Breast epithelium (tissue), 4 donors: ENCODE measurements at places on chromosomes 13 and 19. TPM values are rescaled to one million over a fixed set of nuclear protein-coding genes. Genes with fewer than 3 reads are reported as not detected.

DNA sequence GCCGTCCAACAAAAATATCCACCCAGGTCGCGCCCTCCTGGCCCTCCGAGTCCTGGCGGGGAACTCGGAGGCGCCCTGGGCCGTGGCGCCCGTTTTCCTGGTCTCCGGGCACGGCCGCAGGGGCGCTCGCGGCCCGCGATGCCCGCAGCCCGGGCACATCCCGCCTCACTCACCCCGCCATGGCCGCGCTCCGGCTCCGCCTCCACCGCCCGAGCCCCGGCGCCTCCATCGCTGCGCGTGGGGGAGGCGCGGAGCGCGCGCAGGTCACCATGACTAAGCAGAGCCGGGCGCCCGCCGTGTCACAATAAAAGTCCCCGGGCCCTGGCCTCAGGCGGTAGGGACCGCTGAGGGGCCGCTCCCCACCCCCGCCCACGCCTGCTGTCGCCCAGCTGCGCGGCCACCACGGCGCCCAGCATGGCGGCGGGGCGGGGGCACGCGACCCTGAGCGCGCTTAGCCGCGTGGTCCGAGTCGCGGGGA is 593 bp downstream of the KEAP1 start:
- DNase-seq = peak; percentile 85
- H3K4me1 ChIP-seq = peaks cover 4% of the 10 kb centered on the region
- H3K36me3 ChIP-seq = no peaks in the 10 kb centered on the region
- peak overlapping the region; percentile 87 for H3K4me3 ChIP-seq
- no peaks in the 10 kb centered on the region for H3K27me3 ChIP-seq
- peak overlapping the region; percentile 95 for H3K27ac ChIP-seq

DNA sequence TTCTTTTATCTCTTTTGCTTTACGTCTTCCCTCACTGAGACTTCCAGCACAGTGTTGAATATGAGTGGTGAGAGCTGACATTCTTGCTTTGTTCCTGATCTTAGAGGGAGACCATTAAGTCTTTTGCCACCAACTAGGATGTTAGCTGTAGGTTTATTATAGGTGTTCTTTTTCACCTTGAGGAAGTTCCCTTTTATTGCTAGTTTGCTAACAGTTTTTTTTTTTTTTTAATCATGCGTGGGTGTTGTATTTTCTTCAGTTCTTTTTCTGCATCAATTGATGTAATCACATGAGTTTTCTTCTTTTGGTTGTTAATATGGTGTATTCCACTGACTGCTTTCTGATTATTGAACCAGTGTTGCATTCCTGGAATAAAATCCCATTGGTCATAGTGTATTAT is 21.1 kb downstream of the AP1M1 start:
- no peak overlapping the region for H3K27ac ChIP-seq
- H3K4me1 ChIP-seq = no peaks in the 10 kb centered on the region
- no peaks in the 10 kb centered on the region for H3K27me3 ChIP-seq

The VSTM2B gene
- not detected for total RNA-seq

The ZSCAN5C gene
- total RNA-seq = not detected

The MEDAG gene
- 142 TPM for total RNA-seq

GRCh38 chr13:20550799-20551198 is 16.2 kb upstream of the IFT88 start:
- DNase-seq = no peak
- no peaks in the 10 kb centered on the region for H3K4me1 ChIP-seq
- H3K36me3 ChIP-seq = no peaks in the 10 kb centered on the region
- H3K4me3 ChIP-seq = no peak overlapping the region

DNA sequence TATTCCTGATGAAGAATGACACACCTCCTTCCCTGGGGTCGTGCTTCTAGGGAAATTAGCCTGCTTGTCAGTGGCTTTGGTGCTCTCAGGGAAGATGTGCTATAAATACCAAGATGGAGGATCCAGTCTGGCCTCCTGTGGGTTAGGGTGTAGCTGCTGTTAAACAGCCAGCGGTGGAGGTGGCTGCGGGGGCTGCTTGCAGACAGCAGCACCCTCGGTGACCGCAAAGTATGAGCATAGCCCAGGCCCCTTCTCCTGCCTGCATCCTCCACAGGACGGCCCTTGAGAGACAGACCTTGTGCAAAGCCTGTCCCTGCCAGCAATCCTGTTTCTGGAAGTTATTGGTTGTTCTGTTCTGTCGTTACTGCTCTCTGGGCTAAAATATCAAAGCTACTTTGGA is 11.4 kb downstream of the VSTM2B start:
- peaks cover 45% of the 10 kb centered on the region for H3K27me3 ChIP-seq
- no peak overlapping the region for H3K4me3 ChIP-seq
- no peak for DNase-seq

- no peaks in the 10 kb centered on the region for H3K27me3 ChIP-seq
- H3K4me3 ChIP-seq = no peak overlapping the region
- no peaks in the 10 kb centered on the region for H3K36me3 ChIP-seq
- no peaks in the 10 kb centered on the region for H3K4me1 ChIP-seq
- no peak for DNase-seq
Observed at GRCh38 chr13:90121784-90122183, 1225.7 kb upstream of the MIR17HG start.

DNA sequence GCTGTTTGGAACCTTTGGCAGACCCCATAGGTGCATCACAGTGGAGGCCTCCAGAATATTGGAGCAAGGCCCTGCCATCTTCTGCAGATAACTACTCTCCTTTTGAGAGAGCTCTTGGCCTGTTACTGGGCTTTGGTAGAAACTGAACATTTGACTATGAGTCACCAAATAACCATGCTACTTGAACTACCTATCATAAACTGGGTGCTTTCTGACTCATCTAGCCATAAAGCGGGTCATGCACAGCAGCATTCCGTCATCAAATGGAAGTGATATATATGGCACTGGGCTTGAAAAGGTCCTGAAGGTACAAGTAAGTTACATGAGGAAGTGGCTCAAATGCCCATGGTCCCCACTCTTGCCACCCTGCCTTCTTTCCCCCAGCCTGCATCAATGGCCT is 782.5 kb upstream of the SLITRK6 start:
- no peak overlapping the region for H3K27ac ChIP-seq
- H3K27me3 ChIP-seq = no peaks in the 10 kb centered on the region
- no peaks in the 10 kb centered on the region for H3K36me3 ChIP-seq
- DNase-seq = no peak
- no peak overlapping the region for H3K4me3 ChIP-seq
- H3K4me1 ChIP-seq = no peaks in the 10 kb centered on the region

DNA sequence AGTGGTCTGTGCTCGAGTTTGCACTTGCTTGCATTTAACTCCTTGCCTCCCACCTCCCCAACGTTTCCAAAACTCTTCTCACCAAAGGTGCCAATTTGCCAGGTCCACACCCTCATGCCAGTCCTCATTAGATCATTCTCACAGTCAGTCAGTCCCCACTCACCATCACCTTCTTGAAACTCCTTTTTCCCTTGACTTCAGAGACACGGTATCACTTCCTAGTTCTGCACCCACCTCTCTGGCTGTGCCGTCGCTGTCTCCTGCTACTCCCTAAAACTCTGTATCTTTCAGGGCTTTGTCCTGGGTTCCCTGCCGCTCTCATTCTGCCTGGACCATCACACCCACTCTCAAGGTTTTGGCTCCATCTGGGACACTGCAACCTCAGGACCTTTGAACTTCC is 19.6 kb downstream of the OLFM2 start:
- H3K4me1 ChIP-seq = no peaks in the 10 kb centered on the region
- H3K27ac ChIP-seq = no peak overlapping the region
- H3K4me3 ChIP-seq = no peak overlapping the region
- no peak for DNase-seq
- no peaks in the 10 kb centered on the region for H3K36me3 ChIP-seq
- peaks cover 2% of the 10 kb centered on the region for H3K27me3 ChIP-seq

GRCh38 chr19:9936326-9937000 is at the start of gene OLFM2:
Gene OLFM2 (minus strand): TSS chr19:9936515. CDS start chr19:9936366, 149 bp downstream.
- peak within 1 kb of the TSS; percentile 42 for H3K4me3 ChIP-seq
- no peaks in the 10 kb centered on the region for H3K36me3 ChIP-seq
- H3K27ac ChIP-seq = no peak within 1 kb of the TSS
- H3K27me3 ChIP-seq = peaks cover 5% of the 10 kb centered on the region
- H3K4me1 ChIP-seq = peaks cover 6% of the 10 kb centered on the region
- DNase-seq = no peak

The AKAP8L gene
- 141 TPM for total RNA-seq

DNA sequence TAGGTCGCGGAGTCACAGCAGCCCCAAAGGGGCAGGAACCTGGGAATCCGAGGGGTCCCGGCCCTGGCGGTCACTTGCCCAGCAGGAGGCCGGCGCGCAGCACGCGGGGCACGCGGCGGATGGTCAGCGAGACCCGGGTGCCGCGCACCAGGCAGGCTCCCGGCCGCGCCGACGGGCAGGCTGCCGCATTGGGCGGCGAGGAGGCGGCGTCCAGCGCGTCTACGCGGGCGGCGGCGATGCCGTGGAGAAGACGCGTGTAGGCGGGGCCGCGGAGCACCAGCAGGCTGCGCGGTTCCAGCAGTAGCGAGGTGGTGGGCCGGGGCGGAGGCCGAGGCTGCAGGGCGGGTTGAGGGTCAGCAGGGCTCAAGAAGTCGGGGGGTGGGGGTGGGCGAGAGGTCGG is 607 bp upstream of the SYNE4 start:
- H3K4me1 ChIP-seq = no peaks in the 10 kb centered on the region
- H3K27me3 ChIP-seq = no peaks in the 10 kb centered on the region
- peak; percentile 69 for DNase-seq
- H3K4me3 ChIP-seq = peak overlapping the region; percentile 61
- no peaks in the 10 kb centered on the region for H3K36me3 ChIP-seq
- H3K27ac ChIP-seq = peak overlapping the region; percentile 81

The KL gene
- total RNA-seq = 2.9 TPM

- H3K4me1 ChIP-seq = no peaks in the 10 kb centered on the region
- H3K27ac ChIP-seq = no peak overlapping the region
- H3K27me3 ChIP-seq = no peaks in the 10 kb centered on the region
- H3K36me3 ChIP-seq = no peaks in the 10 kb centered on the region
- no peak overlapping the region for H3K4me3 ChIP-seq
- DNase-seq = no peak
Observed at GRCh38 chr13:90091611-90092010, 1255.9 kb upstream of the MIR17HG start.

DNA sequence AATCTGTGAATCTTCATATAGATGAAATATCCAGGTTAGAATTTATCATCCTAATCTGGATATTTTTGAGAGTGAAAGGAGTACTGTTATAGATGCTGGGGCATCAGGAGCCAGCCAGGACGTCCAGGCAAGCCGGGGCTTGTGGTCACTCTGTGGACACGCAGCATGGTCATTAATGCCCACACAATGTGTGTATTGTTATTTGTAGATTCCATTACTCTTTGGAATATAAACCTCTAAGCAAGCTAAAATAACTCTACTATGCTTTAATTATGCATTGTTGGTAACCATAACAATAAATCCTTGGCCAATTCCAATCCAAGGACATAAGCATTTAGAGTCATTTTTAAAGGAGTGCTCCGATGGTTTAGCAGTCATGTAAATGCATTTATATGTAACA is 137.9 kb downstream of the TM9SF2 start:
- DNase-seq = no peak
- no peaks in the 10 kb centered on the region for H3K27me3 ChIP-seq
- H3K4me1 ChIP-seq = no peaks in the 10 kb centered on the region
- no peak overlapping the region for H3K4me3 ChIP-seq

- DNase-seq = no peak
- H3K36me3 ChIP-seq = no peaks in the 10 kb centered on the region
- no peaks in the 10 kb centered on the region for H3K27me3 ChIP-seq
- H3K27ac ChIP-seq = peak overlapping the region; percentile 98
- H3K4me3 ChIP-seq = peak overlapping the region; percentile 58
- H3K4me1 ChIP-seq = no peaks in the 10 kb centered on the region
Observed at GRCh38 chr13:44437356-44438233, 64.0 kb downstream of the SERP2 start.

- H3K4me1 ChIP-seq = no peaks in the 10 kb centered on the region
- no peak overlapping the region for H3K27ac ChIP-seq
- no peaks in the 10 kb centered on the region for H3K27me3 ChIP-seq
- no peak for DNase-seq
- peak overlapping the region; percentile 49 for H3K4me3 ChIP-seq
- no peaks in the 10 kb centered on the region for H3K36me3 ChIP-seq
Observed at GRCh38 chr13:36674337-36675212, 755 bp downstream of the SERTM1 start.

The ISYNA1 gene
- 40.2 TPM for total RNA-seq

The THSD1 gene
- 9.8 TPM for total RNA-seq

The ZNF492 gene
- total RNA-seq = 0.32 TPM

DNA sequence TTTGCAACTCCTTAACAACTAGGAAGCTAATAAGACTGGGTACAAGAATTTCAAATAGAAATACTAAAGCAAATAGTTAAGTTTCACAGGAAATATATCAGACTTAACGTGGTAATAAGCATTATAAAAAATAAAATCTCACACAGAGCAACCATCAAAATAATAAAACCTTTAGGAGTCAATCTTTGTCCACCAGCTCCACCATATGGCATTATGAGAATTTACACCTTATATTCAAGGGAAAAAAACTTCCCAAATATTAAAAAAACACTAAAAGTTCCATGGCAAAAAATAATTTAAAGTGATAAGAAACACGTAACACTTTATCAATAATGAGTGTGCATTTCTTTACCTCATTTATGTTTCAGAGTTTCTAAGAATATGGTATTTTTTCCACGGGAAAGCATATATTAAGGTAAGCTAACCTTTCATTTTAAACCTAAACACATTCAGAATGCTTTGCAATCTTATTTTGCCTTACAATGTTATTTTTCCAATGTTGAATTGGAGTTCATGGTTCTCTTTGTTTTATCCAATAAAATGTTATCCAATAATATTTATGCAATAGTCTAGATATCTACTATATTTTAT is 423.2 kb upstream of the SGCG start:
- H3K27me3 ChIP-seq = no peaks in the 10 kb centered on the region
- H3K4me3 ChIP-seq = no peak overlapping the region
- H3K27ac ChIP-seq = no peak overlapping the region

The HTR2A gene
- 0.33 TPM for total RNA-seq

GRCh38 chr19:14704450-14704849 is 14.6 kb downstream of the ZNF333 start:
- no peak for DNase-seq
- peaks cover 34% of the 10 kb centered on the region for H3K36me3 ChIP-seq
- no peak overlapping the region for H3K4me3 ChIP-seq
- no peaks in the 10 kb centered on the region for H3K27me3 ChIP-seq
- no peak overlapping the region for H3K27ac ChIP-seq
- H3K4me1 ChIP-seq = no peaks in the 10 kb centered on the region

DNA sequence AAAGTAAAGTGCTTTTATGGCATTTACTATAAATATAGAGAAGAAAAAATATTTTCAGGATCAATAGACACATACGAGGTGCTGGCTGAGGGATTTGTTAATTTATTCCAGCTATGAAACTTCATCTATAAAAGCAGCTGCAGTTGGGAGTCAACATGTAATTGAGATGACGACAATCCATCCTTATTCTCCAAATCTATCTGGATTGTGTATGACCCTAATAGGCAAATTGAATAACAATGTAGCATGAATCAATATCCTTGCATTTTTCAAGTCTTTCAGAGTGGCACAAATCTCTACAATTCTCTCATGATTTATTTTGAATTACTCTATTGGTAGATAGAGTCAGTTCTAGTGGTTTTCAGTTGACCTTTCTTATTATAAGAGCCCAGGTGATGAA is 1296.5 kb upstream of the SPRY2 start:
- H3K4me3 ChIP-seq = no peak overlapping the region
- H3K27ac ChIP-seq = no peak overlapping the region
- H3K27me3 ChIP-seq = no peaks in the 10 kb centered on the region
- DNase-seq = no peak

The STARD13 gene
- total RNA-seq = 42.4 TPM

The SLC25A41 gene
- total RNA-seq = not detected
